ENCODE measurements at places on chromosomes 2 and 18.

DNA sequence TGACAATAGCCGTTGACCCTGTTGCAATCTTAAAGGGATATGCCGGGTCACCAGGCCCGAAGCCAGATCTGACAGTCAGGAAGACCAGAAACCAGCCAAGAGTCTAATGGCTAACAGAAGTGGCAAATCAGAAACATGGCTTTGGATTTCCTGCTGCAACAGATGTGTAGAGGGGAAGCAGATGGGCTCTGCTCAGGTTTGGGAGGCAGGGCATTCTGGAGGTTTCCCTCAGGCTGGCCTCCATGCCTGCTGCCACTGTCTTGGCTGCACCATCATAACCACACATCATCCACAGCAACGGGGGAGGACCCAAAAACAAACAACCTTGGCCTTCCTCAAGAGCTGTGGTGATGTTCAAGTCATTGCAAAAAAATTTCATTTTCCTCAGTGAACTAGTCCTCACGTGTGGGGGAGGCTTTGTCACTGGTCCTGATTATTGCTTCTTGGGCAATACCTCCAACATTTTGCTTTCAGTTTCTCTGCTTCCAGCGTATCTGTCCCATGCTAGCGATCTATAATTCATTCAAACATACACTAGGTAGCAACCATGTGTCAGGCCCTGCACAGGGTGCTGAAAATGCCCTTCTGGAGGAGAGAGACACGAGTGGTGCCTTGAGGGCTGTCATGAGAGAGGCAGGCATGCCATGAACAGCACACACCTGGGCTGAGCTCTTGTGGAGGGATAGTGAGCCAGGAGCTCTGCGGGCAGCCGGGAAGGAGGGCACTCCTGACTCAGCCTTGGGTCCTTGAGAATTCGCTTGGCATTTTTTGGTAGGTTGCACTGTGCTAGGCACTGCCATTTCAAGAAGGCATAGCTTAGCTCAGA is 48.2 kb upstream of the LGALSL start:
- DNase-seq, result no peak

GRCh38 chr2:186909095-186909494 is 60.1 kb upstream of the ZSWIM2 start:
- DNase-seq, result no peak

GRCh38 chr18:63083020-63083531 is 236.5 kb downstream of the BCL2 start:
- no peak for DNase-seq

DNA sequence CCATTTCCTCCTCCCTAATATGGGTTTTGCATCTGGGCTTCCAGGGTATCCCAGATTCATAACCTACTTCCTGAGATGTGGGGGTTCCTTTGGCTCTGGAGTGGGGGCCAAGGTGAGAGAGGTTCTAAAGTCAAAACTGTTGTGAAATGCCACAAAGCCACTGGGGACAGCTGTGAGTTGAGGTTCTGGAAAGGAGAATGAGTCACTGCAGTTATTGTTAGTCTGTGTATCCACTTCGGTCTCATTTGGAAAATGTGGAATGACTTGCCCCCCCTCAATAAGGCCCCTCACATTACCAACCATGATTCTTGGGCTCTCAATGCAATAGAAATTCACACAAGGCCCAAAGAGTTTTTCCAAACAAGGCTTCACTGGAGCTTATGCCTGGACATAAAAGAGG is 51.1 kb upstream of the LGALSL start:
- DNase-seq, result no peak

GRCh38 chr2:134778372-134778771 is 59.6 kb upstream of the TMEM163 start:
- DNase-seq, result no peak
